ENCODE measurements at places on chromosomes 13 and 19. TPM values are rescaled to one million over a fixed set of nuclear protein-coding genes. Genes with fewer than 3 reads are reported as not detected.

DCT gene
- total RNA-seq: 0.16 TPM

MTRF1 gene
- 24.0 TPM for total RNA-seq

SLC5A5 gene
- total RNA-seq: 0.26 TPM

DNA sequence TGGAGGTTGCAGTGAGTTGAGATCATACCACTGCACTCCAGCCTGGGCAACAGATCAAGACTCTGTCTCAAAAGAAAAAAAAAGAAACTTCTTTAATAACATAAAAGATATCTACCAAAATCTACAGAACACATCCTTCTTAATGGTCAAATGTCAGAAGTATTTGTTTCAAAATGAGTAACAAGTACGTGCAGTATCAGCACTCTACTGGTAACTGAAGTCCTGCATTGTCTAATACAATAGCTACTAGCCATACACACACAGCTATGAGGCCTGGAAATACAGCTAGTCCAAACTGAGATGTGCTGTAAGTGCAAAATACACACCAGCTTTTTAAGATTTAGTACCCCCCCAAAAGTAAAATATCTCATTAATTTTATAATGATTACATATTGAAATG, 88.1 kb downstream of the TSC22D1 start:
- H3K4me3 ChIP-seq: no peak overlapping the region
- no peak overlapping the region for H3K27ac ChIP-seq
- no peak for DNase-seq
- H3K27me3 ChIP-seq: no peaks in the 10 kb centered on the region
- H3K4me1 ChIP-seq: no peaks in the 10 kb centered on the region

DNA sequence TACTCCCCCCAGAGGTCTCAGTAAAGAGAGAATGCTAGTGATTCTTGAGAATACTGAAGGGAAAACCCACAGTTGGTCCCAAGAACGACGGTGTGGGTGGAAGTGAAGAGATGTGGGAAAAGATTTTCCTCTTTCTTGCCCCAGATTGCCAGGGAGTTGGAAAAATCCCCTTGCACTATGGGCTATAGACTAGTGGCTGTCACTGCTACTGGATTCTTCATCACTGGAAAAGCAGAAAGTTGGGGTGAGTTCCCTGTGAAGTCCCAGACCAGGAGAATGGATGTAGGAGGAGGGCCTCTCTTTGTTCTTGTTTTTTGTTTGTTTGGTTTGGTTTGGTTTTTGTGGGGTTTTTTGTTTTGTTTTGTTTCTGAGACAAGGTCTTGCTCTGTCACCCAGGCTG, 11.4 kb downstream of the LYPD3 start:
- DNase-seq: no peak
- no peaks in the 10 kb centered on the region for H3K4me1 ChIP-seq
- H3K36me3 ChIP-seq: no peaks in the 10 kb centered on the region

DNA sequence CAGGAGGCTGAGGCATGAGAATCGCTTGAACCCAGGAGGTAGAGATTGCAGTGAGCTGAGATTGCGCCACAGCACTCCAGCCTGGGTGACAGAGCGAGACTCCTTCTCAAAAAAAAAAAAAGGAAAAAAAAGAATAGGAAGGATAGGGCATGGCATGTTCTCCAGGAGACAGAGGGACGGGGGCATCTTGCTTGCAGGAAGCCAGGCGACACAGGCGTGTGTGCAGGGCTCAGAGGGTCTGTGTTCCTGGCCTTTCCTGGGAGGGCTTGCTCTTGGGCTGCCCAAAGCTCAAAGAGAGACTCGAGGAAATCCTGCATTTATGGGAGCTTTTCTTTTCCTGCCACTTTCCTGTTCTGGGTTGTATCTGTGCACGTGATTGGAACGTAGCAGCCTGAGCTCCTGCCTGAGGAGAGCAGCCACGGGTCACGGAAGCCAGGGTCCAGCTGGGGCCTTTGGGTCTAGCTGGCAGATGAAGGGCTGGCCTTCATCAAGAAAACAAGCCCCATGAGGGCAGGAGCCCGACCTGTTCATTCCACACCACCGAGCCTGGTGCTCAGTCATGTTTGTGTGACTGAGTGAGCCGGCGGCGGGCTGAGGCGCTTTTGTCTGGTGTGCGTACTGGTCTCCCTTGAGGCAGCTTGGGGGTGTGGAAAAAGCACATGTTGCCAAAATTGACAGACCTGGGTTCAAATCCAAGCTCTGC, 44.5 kb downstream of the CAPN12 start:
- peaks cover 48% of the 10 kb centered on the region for H3K36me3 ChIP-seq
- DNase-seq: no peak
- H3K27me3 ChIP-seq: no peaks in the 10 kb centered on the region

DNA sequence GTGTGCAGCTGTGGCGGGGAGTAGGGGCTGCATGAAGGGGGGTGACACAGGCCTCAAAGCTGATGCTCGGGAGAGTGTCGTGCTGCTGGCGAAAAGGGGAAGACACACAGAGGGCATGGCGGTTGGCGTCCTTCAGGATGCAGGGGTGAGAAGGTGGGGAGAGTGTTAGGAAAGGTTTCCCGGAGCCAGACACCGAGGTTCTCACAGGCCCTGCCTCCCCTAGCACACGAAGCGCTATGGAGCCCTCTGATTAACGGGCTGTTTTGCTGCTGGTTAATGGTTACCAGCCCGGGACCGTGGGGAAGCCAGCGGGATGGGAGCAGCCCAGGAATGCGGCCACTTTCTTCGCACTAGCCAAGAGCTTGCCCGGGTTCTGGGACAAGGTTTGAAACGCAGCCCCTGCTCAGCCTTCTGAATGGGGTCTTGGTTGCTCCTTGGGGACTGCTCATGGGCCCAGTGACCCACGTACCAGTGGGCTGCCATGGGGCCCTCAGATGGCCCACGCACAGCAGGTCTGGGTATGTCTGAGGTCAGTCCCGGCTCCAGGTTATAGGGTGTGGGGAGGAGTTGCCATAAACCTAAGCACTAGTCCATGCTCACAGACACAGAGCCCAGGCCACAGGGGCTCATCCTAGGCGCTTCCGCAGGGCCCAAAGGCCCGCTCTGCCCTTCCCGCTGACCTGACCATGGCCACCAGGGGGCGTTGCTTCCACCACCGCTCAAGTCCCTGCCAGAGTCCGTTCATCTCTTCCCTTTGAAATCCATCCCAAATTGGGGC, 31.3 kb upstream of the ISYNA1 start:
- H3K27me3 ChIP-seq: no peaks in the 10 kb centered on the region
- H3K4me1 ChIP-seq: peaks cover 38% of the 10 kb centered on the region
- H3K36me3 ChIP-seq: peaks cover 11% of the 10 kb centered on the region
- H3K4me3 ChIP-seq: no peak overlapping the region

GRCh38 chr19:6652805-6653094, 17.2 kb downstream of the TNFSF14 start:
- no peak for DNase-seq
- H3K27ac ChIP-seq: peak overlapping the region; percentile 18
- no peaks in the 10 kb centered on the region for H3K36me3 ChIP-seq
- no peak overlapping the region for H3K4me3 ChIP-seq
- no peaks in the 10 kb centered on the region for H3K27me3 ChIP-seq
- H3K4me1 ChIP-seq: peaks cover 55% of the 10 kb centered on the region

TYROBP gene
- 494 TPM for total RNA-seq

GRCh38 chr13:106492588-106493475, 42.6 kb downstream of the EFNB2 start:
- no peaks in the 10 kb centered on the region for H3K36me3 ChIP-seq
- peaks cover 18% of the 10 kb centered on the region for H3K27me3 ChIP-seq
- no peak overlapping the region for H3K4me3 ChIP-seq
- DNase-seq: no peak
- no peak overlapping the region for H3K27ac ChIP-seq
- peaks cover 17% of the 10 kb centered on the region for H3K4me1 ChIP-seq

CASP14 gene
- not detected for total RNA-seq

RGL3 gene
- total RNA-seq: 0.48 TPM

GRCh38 chr13:78430166-78430791, 173.1 kb downstream of the POU4F1 start:
- H3K27me3 ChIP-seq: no peaks in the 10 kb centered on the region
- DNase-seq: no peak
- H3K4me3 ChIP-seq: no peak overlapping the region
- H3K36me3 ChIP-seq: no peaks in the 10 kb centered on the region
- H3K27ac ChIP-seq: no peak overlapping the region
- H3K4me1 ChIP-seq: no peaks in the 10 kb centered on the region

CARM1 gene
- total RNA-seq: 13.4 TPM

- no peaks in the 10 kb centered on the region for H3K27me3 ChIP-seq
- H3K4me3 ChIP-seq: no peak overlapping the region
- H3K27ac ChIP-seq: no peak overlapping the region
- no peaks in the 10 kb centered on the region for H3K36me3 ChIP-seq
- DNase-seq: no peak
These were observed 490.0 kb downstream of the GPC6 start for GRCh38 chr13:93716623-93717022.

DNAAF3 gene
- total RNA-seq: not detected

PINLYP gene
- 2.4 TPM for total RNA-seq

GRCh38 chr13:20144141-20144850, 16.6 kb downstream of the GJA3 start:
- no peak for DNase-seq
- peaks cover 13% of the 10 kb centered on the region for H3K27me3 ChIP-seq
- no peaks in the 10 kb centered on the region for H3K4me1 ChIP-seq
- H3K4me3 ChIP-seq: no peak overlapping the region
- H3K36me3 ChIP-seq: no peaks in the 10 kb centered on the region
- H3K27ac ChIP-seq: no peak overlapping the region

GRCh38 chr13:102555914-102556553, 40.8 kb upstream of the TPP2 start:
- no peaks in the 10 kb centered on the region for H3K27me3 ChIP-seq
- no peak overlapping the region for H3K27ac ChIP-seq
- no peaks in the 10 kb centered on the region for H3K4me1 ChIP-seq
- peak; percentile 54 for DNase-seq
- H3K4me3 ChIP-seq: no peak overlapping the region

- peaks cover 2% of the 10 kb centered on the region for H3K36me3 ChIP-seq
- no peaks in the 10 kb centered on the region for H3K27me3 ChIP-seq
- no peak overlapping the region for H3K27ac ChIP-seq
- H3K4me1 ChIP-seq: peaks cover 11% of the 10 kb centered on the region
- no peak overlapping the region for H3K4me3 ChIP-seq
- peak; percentile 80 for DNase-seq
These were observed 13.7 kb downstream of the PVR start for GRCh38 chr19:44657211-44657921.

LPAR2 gene
- 52.1 TPM for total RNA-seq

DNA sequence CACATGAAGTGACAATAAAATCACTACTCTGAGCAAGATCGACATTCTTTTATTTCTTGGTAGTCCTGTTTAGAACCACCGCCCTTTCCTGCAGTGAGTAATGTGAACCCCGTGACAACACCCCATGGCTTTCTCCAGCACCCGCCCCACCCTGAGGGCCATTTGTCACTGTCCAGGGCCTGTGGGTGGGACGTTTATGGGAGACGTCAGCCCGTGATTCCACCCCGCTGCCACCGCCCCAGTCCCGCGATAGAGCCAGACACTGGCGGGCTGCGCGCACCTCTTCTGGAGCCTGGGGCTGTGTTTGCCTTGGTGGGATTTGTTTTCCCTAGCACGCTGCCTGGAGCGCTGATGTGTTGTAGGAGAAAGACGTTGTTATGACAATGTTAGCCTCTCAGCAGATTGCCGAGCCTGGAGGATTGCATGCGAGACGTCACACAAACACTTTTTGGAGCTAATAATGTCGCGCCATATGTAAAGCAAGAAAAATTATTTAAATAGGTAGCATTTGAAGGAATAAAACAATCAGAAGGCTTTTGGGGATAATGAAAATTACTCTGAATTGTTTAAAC, 263.7 kb downstream of the TEX29 start:
- H3K27me3 ChIP-seq: no peaks in the 10 kb centered on the region
- no peak for DNase-seq
- H3K4me3 ChIP-seq: no peak overlapping the region

S1PR2 gene
- total RNA-seq: 9.5 TPM

POSTN gene
- not detected for total RNA-seq

FBXO27 gene
- not detected for total RNA-seq

DNA sequence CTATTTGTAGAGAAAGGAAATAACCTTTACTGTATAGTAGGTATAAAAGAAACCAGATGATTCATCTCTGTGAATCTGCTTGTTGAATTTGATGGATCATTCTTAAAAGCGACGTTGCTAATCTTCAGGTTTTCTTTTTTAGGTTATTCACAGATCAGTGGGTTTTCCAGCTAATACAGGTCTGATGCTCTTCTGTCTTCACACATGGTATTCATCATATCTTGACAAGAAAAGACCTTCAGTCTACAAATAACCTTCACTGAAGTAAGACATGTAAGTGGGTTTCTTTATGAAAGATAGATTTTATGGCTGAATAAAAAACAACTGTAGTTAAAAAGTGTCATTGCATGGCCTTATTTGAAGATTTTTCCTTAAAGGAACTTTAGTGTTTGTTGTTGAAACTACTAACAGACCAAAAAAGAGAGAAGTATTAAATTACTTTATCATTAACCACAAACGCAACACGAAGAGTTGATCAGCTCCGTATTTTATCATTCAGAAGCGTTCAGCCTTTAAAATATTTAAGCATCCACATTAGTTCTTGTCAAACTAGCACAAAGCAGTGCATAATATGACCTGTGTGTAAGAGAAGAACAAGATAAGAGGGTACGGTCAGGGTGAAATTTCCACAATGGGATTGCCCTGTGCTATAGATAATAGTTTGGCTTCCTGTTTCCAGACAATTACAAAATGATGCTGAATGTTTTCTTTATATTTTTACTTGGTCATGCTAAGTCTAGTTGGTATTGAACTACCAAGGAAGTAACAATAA, 299.5 kb downstream of the MZT1 start:
- H3K4me1 ChIP-seq: no peaks in the 10 kb centered on the region
- no peak overlapping the region for H3K4me3 ChIP-seq
- H3K36me3 ChIP-seq: no peaks in the 10 kb centered on the region

DNA sequence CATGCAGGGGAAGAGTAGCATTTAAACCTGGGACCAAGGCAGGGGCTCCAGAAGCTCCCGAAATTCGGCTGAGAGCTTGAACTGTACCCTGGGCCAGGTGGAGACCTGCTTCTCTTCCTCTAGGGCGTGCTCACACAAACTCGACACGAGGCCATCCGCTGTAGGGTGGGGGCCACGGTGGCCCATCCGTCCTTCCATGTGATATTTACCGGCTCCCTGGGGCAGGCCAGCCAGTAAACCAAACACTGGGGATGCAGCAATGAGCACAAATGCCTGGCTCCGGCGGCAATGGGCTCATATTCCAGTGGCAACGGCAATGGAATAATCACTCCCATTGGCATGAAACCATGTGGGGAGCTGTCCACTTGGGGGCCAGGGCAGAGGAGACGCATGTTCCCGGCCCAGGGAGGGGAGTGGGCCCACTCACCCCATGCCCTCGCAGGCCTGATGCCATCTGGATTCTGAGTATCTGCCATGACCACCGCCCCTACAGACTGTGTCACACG, 10.8 kb downstream of the SH3GL1 start:
- no peaks in the 10 kb centered on the region for H3K27me3 ChIP-seq
- peaks cover 10% of the 10 kb centered on the region for H3K36me3 ChIP-seq
- H3K4me3 ChIP-seq: no peak overlapping the region
- H3K27ac ChIP-seq: no peak overlapping the region
- no peak for DNase-seq

GRCh38 chr13:112956571-112957294, 12.3 kb upstream of the MCF2L start:
- H3K4me3 ChIP-seq: no peak overlapping the region
- no peak overlapping the region for H3K27ac ChIP-seq
- H3K27me3 ChIP-seq: no peaks in the 10 kb centered on the region
- H3K36me3 ChIP-seq: no peaks in the 10 kb centered on the region

All from natural killer cell (primary cell).